Karpas-422 (cell line): ENCODE measurements at places on chromosomes 4 and X. TPM values are rescaled to one million over a fixed set of nuclear protein-coding genes. Genes with fewer than 3 reads are reported as not detected.

GRCh38 chrX:65300104-65300809 lies 234.3 kb downstream of the LAS1L start:
- DNase-seq: no peak

GAGE1 gene
- not detected in 2 replicates for total RNA-seq

RPGR gene
- total RNA-seq: 11.4 and 23.9 TPM in 2 replicates

ZNF157 gene
- total RNA-seq: 0.52 and 0.90 TPM in 2 replicates

DNA sequence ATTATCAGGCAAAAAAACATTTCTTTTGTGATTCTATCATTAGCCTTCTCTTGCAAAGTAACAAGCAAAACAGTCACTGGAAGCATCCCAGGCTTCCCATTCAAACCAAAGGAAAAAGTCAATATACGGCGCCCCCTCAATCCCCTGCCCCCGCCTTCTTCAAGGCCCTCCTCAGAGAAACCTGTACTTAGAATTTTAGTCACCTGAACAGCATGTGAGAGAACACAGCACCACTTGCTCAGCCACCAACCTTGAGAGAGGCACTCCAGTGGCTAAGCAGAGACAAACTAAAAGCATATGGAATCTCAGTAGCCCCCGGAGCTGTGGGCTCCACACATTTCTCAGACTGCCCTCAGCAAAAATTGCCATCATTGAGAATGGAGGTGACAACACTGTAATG lies 25.2 kb downstream of the LEF1 start:
- DNase-seq: no peak

- DNase-seq: no peak
These were observed 864.3 kb upstream of the AGA start for GRCh38 chr4:178306565-178306964.

DNA sequence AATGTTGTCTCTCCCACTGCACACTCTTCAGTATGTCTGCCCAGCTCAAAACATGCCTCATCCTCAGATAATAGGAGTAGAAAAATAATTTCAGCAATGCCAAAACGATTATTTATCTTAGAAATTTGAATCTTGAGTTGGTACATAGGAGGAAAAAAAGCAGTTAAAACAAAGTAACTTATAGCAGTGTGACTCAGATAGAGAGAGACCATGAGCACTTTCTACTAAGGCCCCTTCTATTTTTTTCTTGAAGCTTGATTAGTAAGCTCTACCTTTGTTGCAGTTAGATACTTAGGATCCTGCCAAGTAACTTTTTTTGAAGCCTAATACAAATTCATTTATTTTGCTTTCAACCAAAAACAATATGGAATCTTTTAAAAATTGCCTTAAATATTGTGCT lies 212.3 kb downstream of the MAD2L1 start:
- DNase-seq: no peak

- DNase-seq: no peak
These were observed 55.1 kb downstream of the GPR82 start for GRCh38 chrX:41779030-41779564.

- DNase-seq: no peak
These were observed 80.9 kb downstream of the FAM114A1 start for GRCh38 chr4:38948551-38948950.

- no peak for DNase-seq
These were observed 10.4 kb downstream of the CORIN start for GRCh38 chr4:47827343-47828047.

GRCh38 chr4:100169491-100170485 lies 20.5 kb downstream of the DDIT4L start:
- no peak for DNase-seq

- DNase-seq: no peak
These were observed 1.4 kb upstream of the PRPS1 start for GRCh38 chrX:107626916-107627315.

GRCh38 chrX:76147106-76147505 lies 25.8 kb upstream of the PBDC1 start:
- no peak for DNase-seq

TBC1D9 gene
- total RNA-seq: not detected in 2 replicates

GLRA3 gene
- not detected in 2 replicates for total RNA-seq

- no peak for DNase-seq
These were observed 40.2 kb upstream of the CRMP1 start for GRCh38 chr4:5933116-5933515.

DNA sequence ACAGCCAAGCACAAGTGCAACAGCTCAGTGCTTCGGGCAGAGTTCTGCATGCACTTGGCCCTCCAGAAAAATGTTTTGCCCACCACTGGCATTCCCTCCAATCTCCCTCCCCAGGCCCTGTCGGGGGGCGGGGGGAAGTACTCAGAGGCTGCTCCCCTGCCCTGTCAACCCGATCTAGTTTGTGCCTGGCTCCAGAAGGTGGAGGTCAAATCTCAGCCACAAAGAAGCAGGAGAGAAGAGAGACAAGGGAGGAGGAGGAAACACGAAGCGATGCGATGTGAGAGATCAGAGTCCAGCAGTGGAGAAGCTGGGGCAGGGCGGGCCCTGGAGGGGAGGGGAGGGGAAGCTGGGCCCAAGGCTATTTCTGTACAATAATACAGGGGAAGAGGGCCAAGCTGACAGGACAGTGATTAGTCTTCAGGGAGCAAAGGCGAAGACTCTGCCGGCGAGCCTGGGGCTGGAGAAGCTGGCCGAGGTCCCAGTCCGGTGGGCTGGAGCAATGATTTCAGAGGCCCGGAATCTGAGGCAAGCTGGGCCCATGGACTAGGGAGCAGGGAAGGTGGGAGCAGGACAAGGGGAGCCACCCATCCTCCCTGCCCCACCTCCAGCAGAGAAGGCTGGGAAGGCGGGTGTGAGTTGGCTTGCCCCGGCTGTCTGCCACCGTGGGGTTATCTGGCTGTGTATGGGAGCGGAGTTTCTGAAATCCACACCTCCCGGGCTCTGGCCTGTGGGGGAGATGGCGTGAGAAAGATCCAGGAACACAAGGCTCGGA lies 167.1 kb downstream of the EFNB1 start:
- no peak for DNase-seq

HTR2C gene
- total RNA-seq: not detected in 2 replicates

- DNase-seq: no peak
These were observed 82.8 kb downstream of the PPP3CA start for GRCh38 chr4:101264512-101264911.

GRCh38 chr4:168082379-168082778 lies 10.0 kb upstream of the ANXA10 start:
- no peak for DNase-seq

DNA sequence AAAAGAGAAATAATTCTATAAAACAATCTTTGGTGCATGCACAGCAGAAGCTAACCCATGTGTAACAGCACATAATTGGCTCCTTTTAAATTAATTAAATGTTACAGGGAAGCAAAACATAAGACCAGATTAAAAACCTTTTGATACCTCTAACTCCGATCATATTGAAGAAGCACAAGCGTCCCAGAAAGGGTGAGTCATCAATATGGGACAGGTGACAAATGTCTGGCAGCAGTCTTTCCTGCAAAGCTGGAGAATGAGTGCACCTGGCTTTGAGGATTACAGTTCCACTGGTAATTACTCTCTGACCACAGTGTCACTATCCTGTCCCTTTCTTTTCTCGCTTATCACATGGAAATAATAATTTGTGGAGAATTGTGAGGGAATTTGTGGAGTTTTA lies 94.6 kb downstream of the FAM9B start:
- DNase-seq: no peak

DNA sequence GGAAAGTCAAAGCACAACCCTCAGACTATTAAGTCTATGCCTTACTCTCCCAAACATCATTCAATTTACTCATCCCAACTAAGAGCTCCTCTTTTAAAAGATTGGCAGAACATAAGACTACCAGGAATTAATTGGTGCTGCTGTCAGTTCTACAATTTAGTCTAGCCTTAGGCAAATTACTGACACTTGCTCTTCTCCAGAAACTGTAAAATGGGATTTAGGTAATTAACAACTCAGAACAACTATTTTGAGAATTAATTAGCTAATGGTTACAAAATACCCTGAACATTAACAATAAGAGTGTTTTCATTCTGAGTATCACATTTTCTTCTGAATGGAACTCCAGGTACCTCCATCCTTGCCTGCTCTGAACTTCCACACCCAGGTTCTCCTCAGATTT lies 36.2 kb upstream of the RBM47 start:
- no peak for DNase-seq

PCSK1N gene
- not detected in 2 replicates for total RNA-seq

GRCh38 chr4:6198278-6198677 lies 2.1 kb downstream of the JAKMIP1 start:
- DNase-seq: no peak

MAOB gene
- total RNA-seq: not detected in 2 replicates

PGM2 gene
- total RNA-seq: 30.4 and 40.3 TPM in 2 replicates

- peak; percentile 87 for DNase-seq
These were observed 7.6 kb downstream of the SLC2A9 start for GRCh38 chr4:10013722-10014121.

DNA sequence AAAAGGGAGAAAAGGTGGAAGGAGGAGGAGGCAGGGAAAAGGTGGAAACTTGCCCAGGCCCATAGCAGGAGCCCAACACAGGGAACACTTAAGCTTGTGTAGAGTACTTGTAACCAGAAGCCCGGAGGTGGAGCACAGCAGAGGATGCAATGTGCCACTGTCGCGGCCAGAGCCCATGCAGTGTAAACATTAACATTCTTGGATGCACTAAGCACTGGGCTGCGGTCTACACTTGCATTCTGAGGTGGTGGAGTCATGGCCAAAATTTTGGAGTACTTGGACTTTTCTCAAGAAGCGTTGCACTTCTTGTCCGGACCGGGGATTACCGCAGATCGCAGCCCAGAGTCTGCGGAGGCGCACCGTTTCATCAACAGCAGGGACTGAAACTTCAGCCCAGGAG lies 4.5 kb upstream of the RHOXF1 start:
- DNase-seq: no peak

GRCh38 chr4:29336861-29337260 lies 1383.3 kb upstream of the PCDH7 start:
- no peak for DNase-seq

ZNF732 gene
- total RNA-seq: 0.25 and 1.0 TPM in 2 replicates

DNA sequence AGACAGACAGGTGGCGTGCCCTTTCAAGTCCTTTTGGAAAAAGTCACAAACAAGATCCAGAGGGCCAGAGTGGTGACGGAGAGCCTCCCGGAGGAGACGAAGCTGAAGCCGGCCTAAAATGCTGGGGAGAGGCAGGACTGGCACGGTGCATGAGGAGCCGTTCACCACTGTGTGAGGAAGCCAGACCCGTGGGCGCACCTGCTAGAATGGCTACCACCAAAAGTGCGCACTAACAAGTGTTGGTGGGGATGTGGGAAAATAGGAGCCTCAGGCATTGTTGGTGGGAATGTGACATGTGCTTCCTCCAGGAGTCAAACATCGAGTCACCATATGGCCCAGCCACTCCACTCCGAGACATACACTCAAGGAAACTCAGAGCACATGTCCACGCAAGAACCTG lies 67.4 kb upstream of the HELT start:
- no peak for DNase-seq
